ENCODE measurements at places on chromosomes 4 and X.

GRCh38 chrX:67619253-67619652 lies 75.4 kb downstream of the AR start:
- no peak for DNase-seq

GRCh38 chrX:101383679-101384205 lies 2.2 kb downstream of the BTK start:
- no peak for DNase-seq

GRCh38 chrX:108582151-108582550 lies 142.5 kb downstream of the COL4A5 start:
- no peak for DNase-seq

DNA sequence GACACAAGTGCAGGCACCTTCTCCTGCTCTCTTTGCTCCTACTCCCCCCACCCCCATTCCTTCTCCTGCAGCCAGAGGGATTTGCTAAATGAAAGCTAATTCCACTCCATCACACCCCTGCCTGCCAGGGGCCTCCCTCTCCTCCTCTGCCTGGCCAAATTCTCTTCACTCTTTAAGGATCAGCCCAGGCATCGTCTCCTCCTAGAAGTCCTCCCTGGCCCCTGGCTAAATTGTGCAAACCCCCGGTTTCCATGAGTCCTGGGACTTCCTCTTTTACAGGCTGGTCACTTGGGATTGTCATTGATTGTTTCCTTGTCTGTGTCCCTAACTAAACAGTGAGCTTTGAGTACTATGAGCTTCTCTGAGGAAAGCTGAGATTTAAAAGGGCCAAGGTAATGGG lies 8.7 kb upstream of the ABLIM2 start:
- DNase-seq: no peak

GRCh38 chr4:101355767-101356702 lies 8.7 kb upstream of the PPP3CA start:
- DNase-seq: no peak

- DNase-seq: no peak
These were observed 921.3 kb downstream of the NLGN4X start for GRCh38 chrX:5307416-5307815.

GRCh38 chr4:186854256-186854655 lies 130.6 kb upstream of the FAT1 start:
- no peak for DNase-seq

DNA sequence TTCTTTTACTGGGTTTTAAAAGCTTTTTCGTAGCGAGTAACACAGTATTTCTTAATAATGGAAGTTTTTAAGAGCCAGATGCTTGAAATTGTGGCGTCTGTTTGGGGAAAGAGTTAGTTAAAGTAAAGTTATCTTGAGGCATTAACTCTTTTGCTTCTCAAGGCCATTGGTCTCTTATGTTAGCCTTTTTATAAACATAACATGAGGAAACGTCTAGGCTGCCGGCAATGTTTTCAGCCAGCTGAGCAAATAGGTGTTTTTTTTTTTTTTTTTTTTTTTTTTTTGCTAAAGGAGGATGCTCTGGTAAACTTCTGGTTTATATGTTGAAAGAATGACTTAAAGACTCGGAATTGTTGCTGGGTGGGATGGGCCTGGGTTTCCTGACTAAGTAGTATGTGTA lies 51.1 kb upstream of the RBMX start:
- DNase-seq: no peak

- DNase-seq: peak; percentile 87
These were observed 9.6 kb downstream of the CC2D2A start for GRCh38 chr4:15479089-15479912.

GRCh38 chr4:121375262-121375661 lies 5.6 kb downstream of the QRFPR start:
- DNase-seq: no peak

GRCh38 chr4:20359692-20360091 lies 108.0 kb downstream of the SLIT2 start:
- DNase-seq: no peak

DNA sequence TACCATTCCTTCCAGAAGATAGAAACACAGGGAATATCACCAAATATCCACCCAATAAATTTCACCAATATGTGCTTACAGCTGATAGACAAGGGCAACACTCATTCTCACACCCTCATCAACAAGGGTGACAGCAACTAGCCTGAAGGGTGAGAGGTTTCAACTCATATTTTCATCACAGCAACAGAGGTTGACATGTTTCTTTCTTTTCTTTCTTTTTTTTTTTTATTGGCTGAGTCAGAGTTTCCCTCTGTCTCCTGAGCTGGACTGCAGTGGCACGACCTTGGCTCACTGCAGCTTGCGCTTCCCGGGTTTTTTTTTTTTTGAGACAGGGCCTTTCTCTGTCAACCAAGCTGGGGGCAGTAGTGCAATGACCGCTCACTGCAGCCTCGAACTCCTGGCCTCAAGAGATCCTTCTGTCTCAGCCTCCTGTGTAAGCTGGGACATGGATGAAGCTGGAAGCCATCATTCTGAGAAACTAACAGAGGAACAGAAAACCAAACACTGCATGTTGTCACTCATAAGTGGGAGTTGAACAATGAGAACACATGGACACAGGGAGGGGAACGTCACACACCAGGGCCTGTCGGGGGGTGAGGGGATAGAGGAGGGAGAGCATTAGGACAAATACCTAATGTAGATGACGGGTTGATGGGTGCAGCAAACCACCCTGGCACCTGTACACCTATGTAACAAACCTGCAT lies 27.5 kb upstream of the ASMTL start:
- DNase-seq: no peak

GRCh38 chrX:108299101-108299591 lies 139.1 kb downstream of the COL4A6 start:
- no peak for DNase-seq

GRCh38 chr4:176357359-176358082 lies 37.8 kb downstream of the SPCS3 start:
- no peak for DNase-seq

DNA sequence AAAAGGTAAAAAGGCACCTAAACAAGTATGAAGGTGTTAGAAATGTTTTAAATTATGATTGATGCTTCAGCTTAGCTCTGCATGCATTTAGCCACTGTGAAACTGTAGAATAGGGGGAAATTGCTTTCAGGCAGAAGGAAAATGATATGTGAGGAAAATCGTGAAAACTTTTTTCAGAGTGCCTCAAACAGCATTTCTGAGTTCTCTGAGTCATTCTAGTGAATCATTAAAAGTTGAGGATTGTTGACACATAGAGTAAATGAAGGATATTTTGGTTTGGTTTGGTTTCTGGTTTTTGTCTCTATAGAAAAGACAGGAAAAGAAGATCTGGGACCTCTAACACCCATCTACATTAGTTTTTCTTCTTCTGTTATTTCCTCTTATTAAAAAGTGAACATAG lies 332.5 kb upstream of the TRAM1L1 start:
- DNase-seq: no peak

GRCh38 chr4:147299205-147299604 lies 181.7 kb upstream of the EDNRA start:
- no peak for DNase-seq

DNA sequence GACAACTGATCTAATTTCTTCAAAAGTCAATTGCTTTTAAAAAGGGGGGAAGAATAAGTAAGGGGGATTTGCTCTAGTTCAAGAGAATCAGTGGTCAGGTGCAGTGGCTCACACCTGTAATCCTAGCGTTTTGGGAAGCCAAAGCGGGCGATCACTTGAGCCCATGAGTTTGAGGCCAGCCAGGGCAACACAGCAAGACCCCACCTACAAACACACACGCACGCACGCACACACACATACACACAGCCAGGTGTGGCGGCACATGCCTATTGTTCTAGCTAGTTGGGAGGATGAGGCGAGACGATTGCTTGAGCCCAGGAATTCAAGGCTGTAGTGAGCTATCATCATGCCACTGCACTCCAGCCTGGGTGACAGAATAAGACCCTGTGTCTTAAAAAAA lies 9.6 kb downstream of the GRSF1 start:
- DNase-seq: no peak

DNA sequence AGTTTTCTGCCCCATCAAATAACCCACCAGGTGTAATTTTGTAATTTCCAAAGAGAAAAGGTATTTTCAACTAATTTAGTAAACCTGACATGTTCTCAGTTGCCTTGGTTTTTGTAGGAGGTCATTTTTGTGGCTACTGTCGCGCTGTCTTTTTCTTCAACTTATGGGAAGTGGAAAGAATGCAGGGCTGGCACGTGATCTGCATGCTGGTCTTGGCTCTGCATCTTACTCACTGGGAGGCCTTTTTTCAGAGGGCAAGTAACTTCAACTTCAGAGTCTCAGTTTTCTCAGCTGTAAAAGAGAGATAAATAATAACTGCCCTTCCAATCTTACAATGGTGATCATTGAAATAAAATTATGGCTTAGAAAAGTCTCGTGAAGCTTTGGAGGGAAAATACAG lies 109.9 kb upstream of the SMIM10 start:
- no peak for DNase-seq

- DNase-seq: no peak
These were observed 470.7 kb downstream of the CCSER1 start for GRCh38 chr4:90597927-90598326.
